Smooth muscle cell of bladder (primary cell): ENCODE measurements at places on chromosomes 2 and 18. TPM values are rescaled to one million over a fixed set of nuclear protein-coding genes. Genes with fewer than 3 reads are reported as not detected.

The CD8B2 gene
- not detected in 2 replicates for total RNA-seq

The GBX2 gene
- 0.14 TPM in 1 of 2 replicates, not detected in the other for total RNA-seq

The GCKR gene
- total RNA-seq, result 0.14 and 0.55 TPM in 2 replicates

The PLGLB1 gene
- total RNA-seq, result 0.43 and 1.8 TPM in 2 replicates

The HOXD1 gene
- not detected in 2 replicates for total RNA-seq

The CSRNP3 gene
- total RNA-seq, result 0.57 and 0.74 TPM in 2 replicates

The CIDEA gene
- total RNA-seq, result 0.09 TPM in 1 of 2 replicates, not detected in the other

The CPLX4 gene
- not detected in 2 replicates for total RNA-seq

The GATA6 gene
- 18.5 and 28.6 TPM in 2 replicates for total RNA-seq

The ANTXR1 gene
- total RNA-seq, result 262 and 309 TPM in 2 replicates

The ABCA12 gene
- under 0.01 TPM in 2 replicates for total RNA-seq

The CYP1B1 gene
- total RNA-seq, result 23.0 and 62.7 TPM in 2 replicates

The SLC4A5 gene
- total RNA-seq, result under 0.01 and 0.14 TPM in 2 replicates

The CGREF1 gene
- total RNA-seq, result 7.0 and 8.2 TPM in 2 replicates

The AQP12B gene
- total RNA-seq, result not detected in 2 replicates

The IHH gene
- not detected in 2 replicates for total RNA-seq

The INHA gene
- total RNA-seq, result 0.28 and 0.46 TPM in 2 replicates

The GPD2 gene
- 27.7 and 29.4 TPM in 2 replicates for total RNA-seq

The PXDN gene
- total RNA-seq, result 254 and 356 TPM in 2 replicates

The CLEC4F gene
- not detected in 2 replicates for total RNA-seq

The CD207 gene
- not detected in 2 replicates for total RNA-seq

The ARHGAP15 gene
- total RNA-seq, result 0.09 and 0.14 TPM in 2 replicates

The PPP1R1C gene
- 1.00 TPM in 1 of 2 replicates, not detected in the other for total RNA-seq

The IL1RN gene
- total RNA-seq, result 0.09 and 0.71 TPM in 2 replicates

The ABCG8 gene
- total RNA-seq, result not detected in 2 replicates

The RPRM gene
- total RNA-seq, result not detected in 2 replicates

The OTOS gene
- total RNA-seq, result not detected in 2 replicates

The POMC gene
- total RNA-seq, result 0.57 and 2.8 TPM in 2 replicates

The C1QL2 gene
- total RNA-seq, result not detected in 2 replicates

The C2orf72 gene
- under 0.01 and 0.83 TPM in 2 replicates for total RNA-seq

The LYPD6B gene
- 0.18 and 2.0 TPM in 2 replicates for total RNA-seq

The SIX2 gene
- under 0.01 and 0.18 TPM in 2 replicates for total RNA-seq

The HIBCH gene
- 13.5 and 19.9 TPM in 2 replicates for total RNA-seq

The CRYBA2 gene
- not detected in 2 replicates for total RNA-seq

The MEP1B gene
- not detected in 2 replicates for total RNA-seq

The PLCL1 gene
- total RNA-seq, result 1.1 and 2.2 TPM in 2 replicates

The ODC1 gene
- 89.0 and 91.2 TPM in 2 replicates for total RNA-seq

The GPR148 gene
- total RNA-seq, result not detected in 2 replicates

The ACKR3 gene
- 23.9 and 44.9 TPM in 2 replicates for total RNA-seq
